SK-N-MC (cell line): ENCODE measurements at places on chromosomes 11 and 22.

- DNase-seq: no peak
Measured at GRCh38 chr11:117090111-117090706, 8.0 kb downstream of the SIK3 start.

- no peak for DNase-seq
Measured at GRCh38 chr11:8098361-8098760, 17.4 kb downstream of the TUB start.

DNA sequence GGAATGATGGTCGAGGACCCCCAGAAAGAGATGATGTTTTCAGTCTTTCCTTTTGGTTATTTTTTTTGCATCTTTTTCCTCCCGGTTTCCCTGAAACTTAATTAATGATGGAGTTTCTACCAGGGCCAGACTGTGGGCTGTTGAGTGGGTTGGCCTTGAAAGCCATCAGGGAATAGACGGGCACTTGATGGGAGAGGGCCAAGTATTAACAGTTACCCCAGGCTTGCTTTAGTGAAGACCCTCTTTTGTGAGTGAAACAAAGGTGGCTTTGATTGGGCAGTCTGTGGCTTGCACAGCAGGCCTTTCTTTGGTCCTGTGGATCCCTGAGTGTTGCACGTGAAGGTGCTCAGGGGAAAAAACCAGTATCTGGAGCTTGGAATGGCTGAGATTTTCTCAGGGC lies 56.9 kb downstream of the AMOTL1 start:
- no peak for DNase-seq

GRCh38 chr11:118895093-118896039 lies 11.7 kb downstream of the CXCR5 start:
- no peak for DNase-seq

DNA sequence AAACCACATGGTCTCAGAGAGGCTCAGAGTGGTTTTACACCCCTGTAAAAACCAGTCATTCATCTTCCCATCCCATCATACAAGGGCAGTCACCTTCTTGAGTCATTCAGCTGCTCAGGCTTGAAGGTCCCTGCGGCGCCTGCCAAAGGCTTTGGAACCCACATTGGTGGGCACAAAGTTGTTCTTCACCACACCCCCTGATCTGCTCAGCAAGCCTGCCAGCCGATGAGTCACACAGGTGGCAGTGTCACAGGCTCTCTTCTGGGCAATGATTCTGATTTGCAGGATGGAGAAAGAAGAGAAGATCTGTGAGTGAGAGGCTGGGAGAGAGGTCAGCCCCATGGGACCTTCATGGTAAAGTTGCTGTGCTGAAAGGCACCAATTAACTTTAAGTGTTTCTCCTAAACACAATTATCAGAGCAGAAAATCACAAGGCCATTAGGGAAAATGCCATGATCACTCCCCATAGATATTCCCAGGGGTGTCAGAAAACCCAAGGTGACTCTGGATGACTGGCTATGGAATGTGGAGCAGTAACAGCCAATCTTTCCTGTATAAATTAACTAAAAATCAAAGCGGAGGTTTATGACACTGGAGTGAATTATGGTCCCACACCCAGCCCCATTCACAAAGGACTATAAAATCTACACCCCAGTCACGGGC lies 4.4 kb downstream of the CALCA start:
- no peak for DNase-seq

DNA sequence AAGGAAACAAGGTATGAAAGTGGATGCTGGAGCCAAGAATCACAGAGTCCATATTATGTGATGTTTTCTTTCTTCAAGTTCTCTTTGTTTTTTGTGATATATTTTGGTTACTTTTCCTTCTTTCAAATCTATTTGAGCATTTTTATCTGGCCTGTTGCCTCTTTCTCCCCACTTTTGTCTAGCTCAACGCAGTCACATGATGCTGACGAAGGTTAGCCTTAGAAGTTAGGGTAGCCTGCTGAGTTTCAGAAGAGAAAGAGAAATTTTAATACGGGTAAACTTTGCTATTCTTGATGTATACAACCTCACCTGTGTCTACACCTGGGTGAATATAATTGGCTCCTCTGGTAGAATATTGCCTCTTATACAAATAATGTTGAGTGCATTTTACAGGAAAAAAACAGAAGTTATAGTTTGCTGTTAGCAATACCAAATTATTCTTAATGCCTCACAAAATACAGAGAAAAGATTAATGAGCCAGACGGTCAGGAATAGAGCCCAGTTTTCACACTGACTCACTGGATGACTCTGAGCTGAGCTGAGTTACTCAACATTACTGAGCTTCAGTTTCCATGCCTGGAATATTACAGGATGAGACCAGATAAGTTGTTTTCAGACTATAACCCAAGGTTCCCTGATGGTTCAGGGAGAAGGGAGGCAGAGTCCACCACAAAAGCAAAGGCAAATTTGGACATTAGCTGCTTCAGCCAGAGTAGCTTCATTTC lies 161.6 kb upstream of the BDNF start:
- DNase-seq: no peak

DNA sequence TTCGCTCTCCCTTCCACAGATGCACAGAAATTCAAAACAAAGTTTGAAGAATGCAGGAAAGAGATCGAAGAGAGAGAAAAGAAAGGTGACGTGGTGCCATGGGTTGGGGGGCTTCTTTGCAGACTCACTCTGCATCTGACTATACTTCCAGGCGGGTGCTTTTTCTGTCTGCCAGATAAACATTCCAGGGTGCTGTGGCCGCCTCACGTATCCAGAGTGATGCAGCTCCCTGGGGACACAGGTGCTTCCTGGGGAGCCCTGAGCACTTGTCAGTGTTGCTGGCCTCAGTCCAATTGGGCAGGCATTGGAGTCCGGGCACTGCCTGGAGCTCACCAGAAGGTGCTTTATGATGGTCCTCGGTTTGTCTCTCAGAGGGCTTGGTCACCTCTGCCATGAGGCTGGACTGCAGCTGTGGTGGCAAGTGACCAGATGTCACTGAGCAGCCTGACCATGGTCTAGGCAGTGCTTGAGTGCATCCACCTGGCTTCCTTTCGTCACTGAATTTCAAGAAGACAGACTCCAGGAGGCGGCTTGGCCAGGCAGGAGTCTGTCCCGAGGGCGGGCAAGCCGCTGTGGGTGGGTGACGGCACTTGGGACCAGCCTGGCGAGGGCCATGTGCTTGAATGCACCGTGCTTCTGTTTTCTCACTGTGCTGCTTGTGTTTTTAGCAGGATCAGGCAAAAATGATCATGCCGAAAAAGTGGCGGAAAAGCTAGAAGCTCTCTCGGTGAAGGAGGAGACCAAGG lies 5.1 kb upstream of the ZDHHC8 start:
- no peak for DNase-seq

- DNase-seq: no peak
Measured at GRCh38 chr22:23380230-23380573, 199.9 kb downstream of the IGLL1 start.

DNA sequence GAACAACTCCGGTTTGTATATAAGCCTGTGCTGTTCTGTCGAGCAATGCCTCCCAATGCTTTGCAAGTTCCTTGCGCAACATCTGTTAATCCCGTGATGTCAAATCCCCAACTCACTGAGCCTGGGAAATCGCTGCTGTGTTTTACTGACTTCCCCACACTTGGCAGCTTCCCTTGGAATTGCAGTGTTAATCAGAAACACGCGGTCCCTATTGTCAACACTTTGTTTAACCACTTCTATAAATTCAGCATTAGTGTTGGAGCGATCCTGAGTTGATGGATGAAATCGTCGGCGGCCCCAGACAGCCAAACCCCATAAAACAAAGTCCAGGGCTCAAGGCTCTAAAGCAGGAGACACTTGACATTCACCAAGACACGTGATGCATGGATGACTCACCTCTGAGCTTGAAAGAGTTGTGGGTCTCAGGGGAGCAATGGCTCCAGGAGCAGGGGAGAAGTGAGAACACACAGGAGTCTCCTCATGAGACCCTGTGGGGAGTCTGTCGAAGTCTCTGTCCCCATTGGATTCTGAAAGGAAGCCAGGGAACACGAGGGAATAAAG lies 555.3 kb downstream of the MIAT start:
- DNase-seq: peak; percentile 96
